ENCODE measurements at places on chromosomes 2 and 18.
A peak's percentile ranks its signal among the peaks of the same experiment; 100 is the strongest.

- no peak for DNase-seq
Observed at GRCh38 chr18:7248877-7249276, 18.0 kb downstream of the LRRC30 start.

GRCh38 chr18:45657357-45658335 is 42.4 kb downstream of the SLC14A2 start:
- no peak for DNase-seq

- no peak for DNase-seq
Observed at GRCh38 chr18:48139431-48140347, 209.2 kb upstream of the SMAD2 start.

DNA sequence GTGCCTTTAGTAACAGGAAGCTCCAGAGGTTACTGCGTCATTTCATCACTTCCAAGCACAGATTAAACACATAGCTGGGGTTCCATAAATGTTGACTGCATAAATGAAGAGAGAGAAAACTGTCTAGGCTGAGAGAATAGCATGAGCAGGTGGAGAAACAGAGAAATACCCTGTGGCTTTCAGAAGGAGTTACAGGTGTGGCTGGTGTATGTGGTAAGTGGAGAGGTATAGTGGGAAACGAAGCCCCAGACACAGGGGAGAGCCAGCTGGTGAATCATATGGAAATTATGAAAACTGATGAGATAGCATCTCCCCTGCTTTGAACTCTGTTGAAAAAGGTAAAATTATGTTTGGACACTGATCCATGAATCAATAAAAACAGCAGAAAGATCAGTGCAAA is 807.4 kb upstream of the POU3F3 start:
- DNase-seq, result no peak

- no peak for DNase-seq
Observed at GRCh38 chr2:145741181-145741580, 1221.3 kb upstream of the ZEB2 start.

- peak; percentile 6 for DNase-seq
Observed at GRCh38 chr18:35345460-35345921, 1.3 kb upstream of the ZNF24 start.

DNA sequence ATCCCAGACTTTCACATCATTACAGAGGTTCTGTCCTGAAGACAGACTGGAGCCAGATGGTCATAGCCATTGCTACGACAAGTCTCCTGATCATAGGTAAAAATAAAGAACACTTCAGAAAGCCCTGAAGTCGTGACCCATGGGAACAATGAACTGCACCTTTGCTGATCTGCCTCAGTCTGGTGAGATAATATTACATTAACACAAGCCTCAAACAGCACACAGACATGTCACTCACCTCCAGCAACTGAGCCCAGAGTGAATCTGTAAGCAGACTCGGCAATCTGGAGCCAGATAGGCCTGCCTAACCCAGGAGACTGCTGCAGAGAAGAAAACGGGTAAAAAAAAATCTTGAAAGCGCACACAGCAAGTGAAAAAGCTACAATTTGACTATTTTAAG is 79.2 kb downstream of the SLC25A12 start:
- DNase-seq, result no peak

- no peak for DNase-seq
Observed at GRCh38 chr18:57836557-57836956, 33.4 kb upstream of the ATP8B1 start.

- no peak for DNase-seq
Observed at GRCh38 chr2:23660237-23660636, 266.7 kb downstream of the ATAD2B start.

DNA sequence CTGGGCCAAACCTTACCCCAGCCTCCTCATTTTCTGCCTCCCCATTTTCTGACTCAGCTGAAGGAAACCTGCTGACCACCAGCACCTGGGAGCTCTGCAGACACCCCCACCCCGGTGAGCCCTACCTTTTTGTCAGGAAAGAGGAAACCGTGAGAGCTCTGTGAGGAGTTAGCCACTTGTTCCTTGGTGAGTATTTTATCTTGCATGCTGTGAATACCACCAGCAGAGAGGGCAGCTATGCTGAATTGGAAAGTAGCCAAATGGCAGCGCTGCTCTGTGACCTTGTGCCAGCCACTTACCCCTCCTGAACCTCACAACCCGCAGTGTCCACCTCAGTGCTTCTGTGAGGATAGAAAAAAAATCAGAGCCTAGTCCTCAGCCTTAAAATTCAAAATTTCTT is 2.5 kb downstream of the MPPE1 start:
- DNase-seq, result no peak

DNA sequence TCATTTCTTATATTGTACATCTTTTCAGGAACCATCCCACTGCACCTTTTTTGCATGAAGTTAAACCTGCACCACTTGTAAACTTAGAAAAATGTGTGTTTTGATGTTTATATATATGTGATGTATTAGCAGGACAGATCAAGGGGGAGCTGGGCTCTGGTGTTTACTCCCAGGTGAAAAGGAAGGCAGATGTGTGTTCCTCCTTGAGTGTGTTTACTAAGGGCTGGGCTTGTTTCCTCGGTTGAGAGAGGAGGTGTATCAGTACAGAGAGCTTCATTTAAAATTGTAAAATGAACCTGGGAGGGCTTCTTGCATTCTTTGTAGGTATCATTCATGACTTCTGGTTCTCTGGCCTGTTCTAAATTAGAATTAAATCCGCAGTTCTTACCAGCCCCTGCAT is 14.8 kb downstream of the LPIN1 start:
- no peak for DNase-seq

- DNase-seq, result no peak
Observed at GRCh38 chr2:32905270-32905669, 41.5 kb upstream of the LTBP1 start.

GRCh38 chr18:23541349-23542093 is 38.2 kb downstream of the RMC1 start:
- DNase-seq, result no peak

GRCh38 chr2:118059919-118060478 is 28.3 kb upstream of the INSIG2 start:
- DNase-seq, result peak; percentile 12

DNA sequence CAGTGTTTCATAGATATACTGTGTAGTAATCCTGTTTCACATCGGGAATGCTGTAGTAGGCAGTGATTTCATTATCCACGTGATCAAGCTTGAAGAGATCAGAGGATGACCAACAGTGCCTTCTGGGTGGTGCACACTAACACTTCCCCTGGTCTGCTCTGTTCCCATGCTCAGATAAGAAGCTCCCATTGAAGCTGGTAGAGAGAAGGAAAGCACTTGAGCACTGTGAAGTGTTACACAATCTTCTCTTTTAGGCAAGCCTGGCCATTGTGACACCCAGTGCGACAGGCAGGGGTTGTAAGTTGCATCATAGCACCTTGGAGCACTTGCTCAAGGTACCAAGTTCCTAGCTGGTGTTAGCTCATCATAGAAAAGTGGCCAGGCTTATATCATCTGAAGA is 30.6 kb upstream of the GPD2 start:
- DNase-seq, result no peak

DNA sequence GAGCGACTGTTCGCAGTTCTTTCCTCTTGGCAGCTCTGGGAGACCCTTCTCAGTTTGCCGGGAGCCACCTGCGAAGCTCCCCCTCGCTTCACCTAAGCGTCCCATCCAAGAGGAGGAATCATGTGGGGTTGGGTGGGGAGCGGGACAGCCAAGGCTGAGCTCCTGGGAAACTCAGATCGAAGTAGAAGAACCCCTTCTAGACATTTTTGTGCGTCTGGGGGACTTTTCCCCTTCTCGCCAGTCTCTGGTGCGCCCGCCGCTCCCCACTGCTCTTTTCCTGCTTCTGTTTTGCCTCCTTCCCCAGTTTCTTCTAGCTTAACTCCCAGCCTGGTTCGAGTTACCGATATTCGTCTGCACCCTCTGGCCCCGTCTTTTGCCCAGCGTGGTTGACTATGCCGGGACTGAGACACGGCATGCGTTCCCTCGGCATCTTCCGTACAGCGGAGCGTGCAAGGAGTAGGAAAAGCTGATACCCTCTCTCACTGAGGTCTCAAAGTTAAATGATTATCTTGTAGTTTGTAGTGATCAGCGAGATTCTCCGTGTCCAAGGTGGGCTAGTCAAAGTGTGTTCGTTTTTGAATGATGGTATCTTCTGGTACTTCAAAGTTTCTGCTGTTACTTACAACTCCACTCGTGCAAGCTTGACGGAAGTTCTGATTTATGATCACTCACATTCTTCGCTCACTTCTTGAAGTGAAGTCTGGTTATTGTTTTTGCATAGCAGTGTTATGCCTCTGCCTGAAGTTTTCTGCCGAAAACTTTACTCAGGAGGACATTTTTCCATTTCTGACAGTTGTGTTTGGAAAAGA is 664 bp downstream of the CAMKMT start:
- DNase-seq, result peak; percentile 32

- DNase-seq, result no peak
Observed at GRCh38 chr2:146817613-146818012, 1027.2 kb upstream of the ACVR2A start.

- no peak for DNase-seq
Observed at GRCh38 chr2:112883669-112884068, 27.3 kb upstream of the IL37 start.

- DNase-seq, result no peak
Observed at GRCh38 chr2:105808423-105809096, 63.8 kb downstream of the NCK2 start.

GRCh38 chr2:102788885-102789260 is 27.0 kb downstream of the TMEM182 start:
- no peak for DNase-seq

- no peak for DNase-seq
Observed at GRCh38 chr2:6337472-6337820, 528.3 kb downstream of the CMPK2 start.

- peak; percentile 54 for DNase-seq
Observed at GRCh38 chr2:223100061-223100511, 48.1 kb downstream of the KCNE4 start.

DNA sequence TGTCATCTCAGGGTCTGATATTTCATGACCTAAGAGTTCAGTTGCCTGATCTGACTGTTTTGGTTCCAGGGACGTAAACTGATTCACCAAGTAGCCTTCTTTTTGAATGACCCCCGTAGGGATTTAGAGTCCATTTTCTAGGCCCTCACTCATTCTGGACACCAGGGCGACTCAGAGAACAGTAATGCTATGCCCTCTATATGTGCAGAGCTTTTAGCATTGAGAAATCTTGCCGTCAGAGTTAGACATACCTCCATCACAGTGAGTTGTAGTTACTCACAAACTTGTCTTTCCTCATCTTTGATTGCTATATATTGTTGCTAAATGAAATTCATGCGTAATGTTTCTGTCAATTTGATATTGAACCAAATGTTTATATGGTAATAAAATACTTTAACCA is 92.3 kb downstream of the OSBPL6 start:
- no peak for DNase-seq

DNA sequence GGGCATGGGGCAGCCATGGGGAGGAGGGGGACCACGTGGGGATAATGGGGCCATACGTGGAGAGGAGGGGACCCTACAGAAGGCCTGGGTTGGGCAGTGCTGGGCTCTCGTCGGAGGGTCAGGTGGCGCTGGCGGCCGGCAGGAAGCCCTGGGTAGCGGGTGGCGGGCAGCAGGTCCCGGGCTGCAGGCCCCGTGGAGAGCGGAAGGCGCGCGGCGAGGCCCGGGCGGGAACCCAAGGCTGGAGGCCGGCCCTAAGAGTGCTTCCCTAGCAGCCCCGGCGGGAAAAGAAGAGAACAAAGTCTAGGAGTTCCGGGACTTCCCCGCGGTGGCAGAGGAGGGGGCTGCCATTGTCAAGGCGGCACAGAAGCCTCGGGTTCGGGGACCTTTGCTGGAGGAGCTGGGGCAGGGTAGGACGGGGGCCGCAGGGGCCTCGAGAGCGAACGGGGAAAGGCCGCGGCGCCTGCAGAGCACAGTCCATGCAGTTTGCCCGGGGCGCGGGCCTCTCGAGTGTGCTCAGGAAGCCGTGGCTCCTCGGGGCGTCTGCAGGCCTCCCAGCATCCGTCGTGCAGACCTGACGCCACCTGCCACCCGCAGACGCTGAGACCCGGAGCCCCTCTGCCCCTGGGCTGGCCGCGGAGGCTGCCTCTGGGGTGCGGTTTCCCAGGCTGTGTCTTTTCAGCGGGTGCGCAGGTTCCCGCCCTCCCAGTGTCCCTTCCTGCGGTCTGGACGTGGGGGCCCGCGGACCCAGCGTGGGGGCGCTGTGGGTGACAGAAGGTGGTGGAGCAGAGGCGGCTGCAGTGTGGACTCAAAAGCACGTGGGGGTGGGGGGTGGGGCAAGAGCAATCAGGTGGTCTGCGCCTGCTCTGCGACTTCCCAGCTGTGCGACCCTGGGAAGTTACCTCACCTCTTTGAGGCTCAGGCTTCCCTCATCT is 19.4 kb upstream of the NCL start:
- peak; percentile 45 for DNase-seq

GRCh38 chr2:229873123-229873581 is 48.7 kb downstream of the TRIP12 start:
- no peak for DNase-seq

GRCh38 chr2:179985163-179985820 is 21.8 kb downstream of the CWC22 start:
- no peak for DNase-seq

- no peak for DNase-seq
Observed at GRCh38 chr2:127942002-127942401, 56.2 kb upstream of the AMMECR1L start.

DNA sequence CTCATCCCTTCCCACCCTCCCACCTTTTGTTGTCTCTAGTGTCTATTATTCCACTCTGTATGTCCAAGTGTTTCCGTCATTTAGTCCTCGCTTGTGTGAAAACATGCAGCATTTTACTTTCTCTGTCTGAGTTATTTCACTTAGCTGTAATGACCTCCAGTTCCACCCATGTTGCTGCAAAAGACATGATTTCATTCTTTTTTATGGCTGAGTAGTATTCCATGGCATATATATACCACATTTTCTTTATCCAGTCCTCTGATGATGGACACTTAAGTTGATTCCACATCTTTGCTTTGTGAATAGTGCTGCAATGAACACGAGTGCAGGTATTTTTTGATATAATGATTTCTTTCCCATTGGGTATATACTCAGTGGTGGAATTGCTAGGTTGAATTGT is 296.7 kb downstream of the MBD5 start:
- DNase-seq, result no peak

GRCh38 chr2:206713746-206714145 is 4.5 kb downstream of the DYTN start:
- no peak for DNase-seq

GRCh38 chr2:149334156-149334555 is 3.8 kb downstream of the LYPD6 start:
- no peak for DNase-seq

- peak; percentile 85 for DNase-seq
Observed at GRCh38 chr2:45315861-45316260, 295.2 kb downstream of the SRBD1 start.

DNA sequence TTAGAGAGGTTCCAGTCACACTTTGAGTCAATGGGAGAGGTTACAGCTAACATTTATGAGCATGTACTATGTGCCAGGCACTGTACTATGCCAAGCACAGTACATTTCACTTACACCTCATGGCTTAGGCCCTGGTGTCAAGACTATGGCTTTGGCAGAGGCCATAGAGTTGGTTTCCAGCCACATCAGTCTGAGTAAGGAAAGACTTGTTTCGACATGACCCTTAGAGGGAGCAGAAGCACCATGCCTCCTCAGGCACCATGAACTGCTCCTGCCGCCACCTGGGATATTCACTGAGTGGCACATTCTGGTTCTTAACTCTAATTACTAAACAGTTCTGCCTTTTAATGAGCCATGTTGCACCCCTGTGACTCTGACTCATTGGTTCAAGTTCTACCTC is 12.7 kb downstream of the DGUOK start:
- DNase-seq, result peak; percentile 27

All from hepatic stellate cell (primary cell).